ENCODE measurements at places on chromosomes 16 and 17.

DNA sequence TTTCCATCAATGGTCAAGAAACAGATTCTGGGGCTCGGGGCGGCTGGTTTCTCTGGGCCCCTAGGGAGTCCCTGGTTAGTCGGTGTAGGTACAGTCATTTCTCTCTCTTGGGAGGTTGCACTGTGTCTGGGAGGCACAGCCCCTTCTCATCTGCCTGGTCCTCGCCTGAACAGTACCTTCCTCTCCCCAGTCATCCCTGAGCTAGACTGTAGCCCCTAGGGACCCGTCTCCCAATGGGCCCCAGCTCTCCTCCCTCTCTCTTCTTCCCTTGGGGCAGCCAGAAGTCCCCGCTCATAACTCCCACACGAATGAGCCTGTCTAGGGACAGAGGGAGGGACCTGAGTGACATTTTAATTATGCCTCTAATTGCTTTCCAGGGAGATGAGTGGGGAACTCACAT lies 20.2 kb upstream of the CPSF4L start:
- DNase-seq = no peak

DNA sequence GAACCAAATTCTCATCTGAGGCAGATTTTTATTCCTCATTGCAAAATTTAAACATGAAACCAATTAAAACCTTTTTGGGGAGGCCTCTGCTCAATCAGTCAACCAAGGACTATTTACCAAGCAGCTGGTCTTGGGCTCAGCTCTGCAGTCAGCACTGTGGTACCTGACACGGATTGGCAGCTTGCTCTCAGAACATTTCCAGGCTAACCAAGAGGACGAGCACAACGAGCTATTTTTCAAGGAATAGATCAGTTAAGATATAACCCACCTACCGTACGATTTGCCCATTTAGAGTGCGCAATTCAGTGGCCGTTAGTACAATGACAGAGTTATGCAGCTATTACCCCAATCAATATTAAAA lies 26.4 kb upstream of the KLHDC4 start:
- no peak for DNase-seq

DNA sequence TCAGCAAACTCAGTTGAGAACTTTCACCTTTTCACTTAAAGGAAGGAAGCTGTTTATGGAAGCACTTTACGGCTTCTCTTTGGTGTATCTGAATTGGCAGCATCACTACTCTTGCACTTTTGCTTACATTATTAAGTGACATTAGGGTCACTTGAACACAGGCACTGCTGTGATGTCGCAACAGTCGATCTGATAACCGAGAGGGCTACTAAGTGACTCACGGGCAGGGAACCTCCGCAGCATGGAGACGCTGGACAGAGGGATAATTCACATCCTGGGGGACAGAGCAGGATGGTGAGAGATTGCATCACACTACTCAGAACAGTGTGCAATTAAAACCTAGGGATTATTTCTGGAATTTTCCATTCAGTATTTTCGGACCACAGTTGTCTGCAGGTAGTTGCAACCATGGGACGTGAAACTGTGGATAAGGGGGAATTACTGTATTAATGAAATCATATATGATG lies 56.5 kb downstream of the DNAH2 start:
- no peak for DNase-seq

DNA sequence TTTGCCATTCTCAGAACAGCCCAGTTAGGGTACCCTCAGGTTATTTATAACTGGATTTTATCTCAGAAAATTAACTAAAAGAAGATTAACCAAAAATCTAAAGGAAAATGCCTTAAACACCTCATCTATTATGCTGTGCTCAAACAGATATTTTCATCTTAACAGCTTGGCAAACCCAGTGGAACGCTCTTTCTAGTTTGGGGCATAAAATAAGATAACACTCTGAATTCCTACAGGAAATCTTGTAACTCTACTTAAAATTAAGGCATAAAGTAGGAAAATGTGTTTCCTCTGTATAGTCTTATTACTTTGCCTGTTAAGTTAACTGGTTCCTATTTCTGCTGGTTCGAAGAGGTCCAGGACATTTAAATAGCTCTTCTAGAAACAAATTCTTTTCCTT lies 723.9 kb downstream of the MAF start:
- no peak for DNase-seq

GRCh38 chr17:40960144-40960543 lies 6.6 kb downstream of the KRT39 start:
- DNase-seq = no peak

DNA sequence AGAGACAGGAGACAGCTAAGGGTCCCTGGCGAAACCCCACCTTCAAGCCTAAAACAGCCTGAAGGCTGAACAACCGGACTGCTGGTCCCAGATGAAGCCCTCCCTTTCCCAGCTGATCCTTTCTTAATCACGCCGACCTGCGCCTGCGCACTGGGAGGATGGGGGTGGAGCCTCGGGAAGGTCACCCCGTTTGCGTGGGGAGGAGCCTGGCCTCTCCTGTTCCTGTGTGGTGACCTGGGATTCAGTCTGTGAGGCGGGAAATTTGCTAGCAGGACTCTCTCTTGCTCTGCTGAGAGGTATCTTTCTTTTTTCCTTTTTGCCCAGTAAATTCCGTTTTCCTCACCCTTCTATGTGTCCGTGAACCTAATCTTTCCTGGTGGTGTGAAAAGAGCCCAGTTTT lies 9.6 kb downstream of the FAM20A start:
- DNase-seq = no peak

DNA sequence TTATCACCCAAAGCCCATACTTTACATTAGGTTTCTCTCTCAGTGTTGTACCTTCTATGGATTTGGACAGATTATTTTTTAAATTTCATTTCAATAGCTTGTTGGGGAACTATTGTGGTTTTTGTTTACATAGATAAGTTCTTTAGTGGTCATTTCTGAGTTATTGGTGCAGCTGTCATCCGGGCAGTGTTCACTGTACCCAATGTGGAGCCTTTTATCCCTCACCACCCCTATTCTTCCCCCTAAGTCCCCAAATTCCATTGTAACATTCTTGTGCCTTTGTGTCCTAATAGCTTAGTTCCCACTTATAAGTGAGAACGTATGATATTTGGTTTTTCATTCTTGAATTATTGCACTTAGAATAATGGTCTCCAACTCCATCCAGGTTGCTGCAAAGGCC lies 57.5 kb downstream of the SLFN11 start:
- DNase-seq = no peak

GRCh38 chr16:30839523-30840227 lies 52.7 kb upstream of the ZNF629 start:
- DNase-seq = no peak

GRCh38 chr17:8898126-8898525 lies 30.7 kb upstream of the PIK3R6 start:
- no peak for DNase-seq

DNA sequence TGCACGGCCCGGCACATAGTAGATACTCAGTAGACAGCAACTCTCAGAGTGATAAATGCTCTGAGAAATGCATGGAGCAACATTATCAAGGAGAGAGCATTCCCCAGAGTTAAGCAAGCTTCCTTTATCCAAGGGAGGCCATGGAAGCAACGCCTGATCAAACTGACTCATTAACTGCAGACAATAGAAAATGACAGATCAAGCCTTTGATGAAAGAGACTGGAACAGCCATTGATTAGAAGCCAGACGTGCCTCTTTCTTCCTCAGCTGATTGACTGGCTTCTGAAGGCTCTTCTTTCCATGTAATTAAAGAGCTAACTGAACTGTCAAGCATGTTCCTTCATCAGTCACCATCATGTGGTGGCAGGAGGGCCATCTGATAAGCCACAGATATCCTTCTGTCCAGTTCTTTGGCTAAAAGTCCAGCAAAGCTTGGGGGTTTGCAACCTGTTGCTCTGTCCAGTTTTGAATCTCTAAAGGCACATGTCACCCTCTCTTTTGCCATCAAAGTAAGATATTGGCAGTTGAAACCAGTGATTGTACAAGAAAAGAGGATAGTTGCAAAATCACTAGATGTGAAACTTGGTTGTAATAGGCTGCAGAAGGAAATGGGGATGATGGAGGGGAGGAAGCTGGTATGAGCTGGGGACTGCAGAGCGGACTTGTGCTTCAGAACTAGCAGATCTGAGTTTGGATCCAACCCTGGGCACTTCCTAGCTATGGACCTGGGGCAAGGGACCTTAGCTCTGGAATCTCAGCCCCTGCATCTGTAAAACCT lies 188.0 kb downstream of the HAPSTR1 start:
- no peak for DNase-seq

- no peak for DNase-seq
These were observed 1.0 kb downstream of the AMZ2 start for GRCh38 chr17:68248891-68249290.

GRCh38 chr17:17455173-17455572 lies 21.6 kb upstream of the MED9 start:
- DNase-seq = no peak

- DNase-seq = no peak
These were observed 10.9 kb downstream of the DYNC1LI2 start for GRCh38 chr16:66740533-66740932.

DNA sequence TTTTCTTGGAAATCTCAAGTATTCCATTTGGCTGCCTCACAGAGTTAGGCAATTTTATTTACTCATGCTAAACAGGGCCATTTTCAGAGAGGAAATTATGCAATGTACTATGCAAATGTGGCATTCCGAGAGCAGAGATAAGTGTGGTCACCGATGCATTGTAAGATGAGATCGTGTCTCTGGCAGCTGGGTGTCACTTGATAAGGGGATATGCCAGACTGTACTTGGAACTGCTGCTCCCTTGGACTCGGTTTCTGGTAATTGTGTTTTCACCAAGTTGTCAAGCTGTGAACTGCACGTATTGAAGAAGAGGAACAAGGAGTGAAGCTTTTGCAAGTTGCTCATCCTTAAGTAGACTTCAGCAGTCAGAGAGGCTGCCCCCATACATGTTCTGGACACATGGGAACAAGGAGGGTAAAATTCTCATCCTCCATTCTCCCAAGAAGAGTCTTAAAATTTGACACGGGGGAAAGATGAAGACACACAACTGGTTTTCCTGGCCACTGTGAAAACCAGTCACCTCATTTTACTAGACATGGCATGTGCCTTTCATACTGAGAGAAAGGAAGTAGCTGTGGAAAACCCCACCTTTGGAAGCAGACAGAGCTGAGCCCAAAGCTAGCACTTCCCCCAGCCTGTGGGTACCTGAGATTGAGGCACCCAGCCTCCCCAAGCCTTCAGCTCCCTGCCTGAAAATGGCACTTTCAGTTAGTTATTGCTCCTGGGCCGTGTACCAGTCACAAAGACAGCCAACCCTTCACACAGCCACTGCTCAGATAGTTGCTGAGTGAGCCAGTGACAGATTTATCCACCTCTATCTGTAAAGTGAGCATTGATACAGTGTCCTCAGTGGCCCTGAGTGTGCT lies 150.7 kb downstream of the SOCS1 start:
- DNase-seq = no peak

GRCh38 chr17:47844227-47844626 lies 3.2 kb upstream of the SCRN2 start:
- DNase-seq = no peak

GRCh38 chr16:3963203-3963602 lies 82.7 kb upstream of the CREBBP start:
- DNase-seq = no peak

GRCh38 chr17:80984749-80985148 lies 6.9 kb upstream of the CHMP6 start:
- no peak for DNase-seq

DNA sequence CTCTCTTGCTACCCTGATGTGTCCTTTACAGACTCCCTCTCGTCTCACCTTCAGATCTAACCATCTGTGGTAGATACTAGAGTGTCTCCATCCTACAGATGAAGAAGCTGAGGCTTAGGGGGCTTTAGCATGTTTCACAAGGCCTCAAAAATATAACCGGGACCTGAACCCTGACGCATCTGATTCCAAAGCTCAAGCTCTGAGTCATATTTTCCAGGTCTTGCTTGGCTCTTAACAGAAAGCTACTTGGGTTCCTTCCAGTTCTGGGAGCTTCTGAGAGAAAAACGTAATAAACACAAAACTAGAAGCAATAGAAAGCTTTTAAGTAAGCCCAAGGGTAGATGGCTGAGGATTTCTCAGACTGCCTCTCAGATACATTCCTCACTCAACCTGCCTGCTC lies 224.3 kb upstream of the EEF2KMT start:
- no peak for DNase-seq

- no peak for DNase-seq
These were observed 88.3 kb downstream of the TMEM132E start for GRCh38 chr17:34667656-34668055.

DNA sequence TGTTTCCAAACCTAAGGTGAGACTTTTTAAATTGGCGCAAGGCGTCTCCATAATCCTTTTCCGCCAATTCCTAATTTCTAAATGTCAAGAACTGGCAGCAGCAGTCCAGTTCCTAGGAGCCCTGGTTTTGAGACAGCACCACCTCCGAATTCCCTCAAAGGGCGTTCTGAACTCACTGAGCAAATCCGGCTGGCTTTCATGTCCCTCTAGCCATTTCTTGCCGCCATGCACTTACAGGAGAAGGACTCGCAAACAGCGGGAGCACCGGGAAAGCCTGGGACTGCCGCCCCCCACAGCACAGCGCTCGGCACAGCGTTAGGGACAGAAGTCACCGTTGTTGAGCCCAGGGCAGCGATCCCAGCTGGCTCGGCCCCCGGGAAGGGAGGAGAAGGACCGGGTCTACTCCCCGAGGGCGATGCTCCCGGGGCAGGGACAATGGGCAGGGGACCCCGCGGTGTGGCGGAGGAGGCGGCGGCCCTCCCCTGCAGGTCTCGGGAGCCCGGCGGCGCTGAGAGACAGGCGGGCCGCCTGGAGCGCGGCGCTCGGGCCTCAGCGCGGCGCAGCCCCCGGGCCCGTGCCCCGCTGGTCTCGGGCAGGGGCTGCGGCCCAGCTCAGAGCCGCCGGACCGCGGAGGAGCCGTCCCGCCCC lies 545 bp downstream of the ARHGAP17 start:
- DNase-seq = peak; percentile 21

DNA sequence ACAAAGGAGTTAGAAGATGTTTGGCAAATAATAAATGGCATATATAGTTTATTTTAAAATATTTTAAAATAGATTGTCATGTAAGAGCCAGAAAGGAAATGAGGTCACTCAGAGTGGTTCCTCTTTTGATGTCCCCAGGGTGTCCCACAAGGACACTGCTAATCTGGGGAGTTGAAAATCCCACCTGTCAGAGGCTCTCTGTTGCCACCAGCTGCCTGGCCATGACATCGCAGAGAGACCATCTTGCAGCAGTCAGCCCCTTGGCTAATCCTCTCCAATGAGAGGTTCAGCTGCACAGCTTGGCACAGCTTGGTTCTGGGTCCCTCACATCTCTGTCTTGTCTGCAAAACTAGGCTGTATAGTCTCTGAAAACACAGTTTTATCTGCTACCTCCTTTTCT lies 11.0 kb upstream of the RBFOX1 start:
- no peak for DNase-seq

Measured in NCI-H2081 (cell line).